ENCODE measurements at places on chromosomes 5 and 9. TPM values are rescaled to one million over a fixed set of nuclear protein-coding genes. Genes with fewer than 3 reads are reported as not detected.

DNA sequence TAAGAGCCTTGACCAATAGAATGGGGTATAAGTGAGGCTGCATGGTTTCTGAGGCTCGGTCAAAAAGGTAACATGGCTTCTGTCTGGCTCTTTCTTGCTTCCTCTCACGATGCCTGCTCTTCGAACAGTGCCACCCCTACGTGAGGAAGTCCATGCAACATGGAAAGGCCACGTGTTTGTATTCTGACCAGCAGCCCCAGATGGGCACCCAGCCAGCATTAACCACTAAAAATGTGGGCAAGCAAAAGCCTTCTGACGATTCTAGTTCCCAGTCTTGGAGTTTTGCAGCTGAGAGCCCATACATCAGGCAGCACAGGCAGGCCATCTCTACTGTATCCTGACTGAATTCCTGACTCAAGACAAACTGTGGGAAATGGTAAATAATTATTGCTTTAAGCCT, 24.2 kb upstream of the NREP start:
- DNase-seq = no peak

GRCh38 chr9:105360344-105360743, 87.5 kb upstream of the FSD1L start:
- DNase-seq = no peak

WNK2 gene
- 1.2 TPM for total RNA-seq

SPINK4 gene
- total RNA-seq = not detected
